ENCODE measurements at places on chromosomes 2 and 18. TPM values are rescaled to one million over a fixed set of nuclear protein-coding genes. Genes with fewer than 3 reads are reported as not detected.

SLC38A11 gene
- 2.8 TPM for total RNA-seq

TRIM43 gene
- total RNA-seq = not detected

DNA sequence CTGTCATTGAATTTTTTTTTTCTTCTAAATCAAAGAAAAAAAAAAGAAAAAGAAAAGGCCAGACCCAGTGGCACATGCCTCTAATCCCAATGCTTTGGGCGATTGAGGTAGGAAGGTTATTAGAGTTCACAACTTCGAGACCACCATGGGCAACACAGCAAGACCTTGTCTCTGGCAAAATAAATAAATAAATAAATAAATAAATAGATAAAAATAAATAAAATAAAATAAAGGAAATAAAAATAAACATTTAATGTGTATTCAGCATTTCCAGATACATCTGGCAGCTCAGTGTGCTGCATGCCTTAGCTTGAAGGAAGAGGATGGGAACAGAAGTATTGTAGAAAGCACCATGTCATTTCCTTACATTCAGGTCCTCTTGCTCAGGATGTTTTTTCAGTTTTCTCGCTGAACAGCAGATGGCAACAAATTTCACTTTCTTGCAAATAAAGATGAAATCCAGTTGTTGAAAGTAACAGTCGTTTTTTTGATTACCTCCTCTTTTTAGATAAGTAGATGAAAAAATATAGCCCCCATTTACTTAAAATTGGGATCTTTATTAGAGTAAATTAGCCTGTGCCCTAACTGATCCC lies 25.7 kb upstream of the FAM178B start:
- H3K27ac ChIP-seq = no peak overlapping the region
- no peaks in the 10 kb centered on the region for H3K4me1 ChIP-seq
- H3K27me3 ChIP-seq = no peaks in the 10 kb centered on the region
- H3K36me3 ChIP-seq = no peaks in the 10 kb centered on the region
- no peak overlapping the region for H3K4me3 ChIP-seq

SLC1A4 gene
- total RNA-seq = 33.2 TPM

GREB1L gene
- total RNA-seq = 21.6 TPM

CCBE1 gene
- 1.8 TPM for total RNA-seq

OR6B2 gene
- total RNA-seq = not detected

- H3K27ac ChIP-seq = no peak overlapping the region
- no peaks in the 10 kb centered on the region for H3K4me1 ChIP-seq
- no peaks in the 10 kb centered on the region for H3K36me3 ChIP-seq
- no peak for DNase-seq
- no peak overlapping the region for H3K4me3 ChIP-seq
- no peaks in the 10 kb centered on the region for H3K27me3 ChIP-seq
Measured at GRCh38 chr2:206031162-206031784, 54.7 kb downstream of the INO80D start.

DNA sequence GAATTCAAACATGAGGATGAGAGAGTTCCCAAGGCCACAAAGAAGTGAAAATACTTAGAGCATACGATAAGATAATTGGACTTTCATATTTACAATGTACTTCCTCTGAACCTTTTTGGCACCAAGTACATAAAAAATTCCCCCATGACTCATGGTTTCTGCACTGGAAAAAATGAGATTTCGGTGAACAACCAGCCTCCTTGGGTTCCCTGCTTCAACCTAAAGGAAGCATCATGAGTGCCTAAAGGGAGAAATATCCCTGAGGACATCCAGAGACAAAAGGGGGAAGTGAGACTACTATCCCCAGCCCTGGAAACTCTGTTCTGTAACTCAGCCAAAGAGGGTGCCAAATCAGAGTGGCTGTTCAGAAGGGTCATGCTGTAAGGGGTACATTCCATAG lies 562.7 kb upstream of the SLC39A10 start:
- H3K27me3 ChIP-seq = no peaks in the 10 kb centered on the region
- no peak overlapping the region for H3K4me3 ChIP-seq
- DNase-seq = no peak
- no peaks in the 10 kb centered on the region for H3K36me3 ChIP-seq

GRCh38 chr2:54143780-54144179 lies 28.4 kb downstream of the ACYP2 start:
- no peaks in the 10 kb centered on the region for H3K27me3 ChIP-seq
- H3K36me3 ChIP-seq = no peaks in the 10 kb centered on the region
- H3K4me3 ChIP-seq = no peak overlapping the region

- H3K4me1 ChIP-seq = no peaks in the 10 kb centered on the region
- no peaks in the 10 kb centered on the region for H3K36me3 ChIP-seq
- no peak overlapping the region for H3K27ac ChIP-seq
- no peak overlapping the region for H3K4me3 ChIP-seq
Measured at GRCh38 chr18:55695091-55695490, 107.1 kb upstream of the TCF4 start.

DNA sequence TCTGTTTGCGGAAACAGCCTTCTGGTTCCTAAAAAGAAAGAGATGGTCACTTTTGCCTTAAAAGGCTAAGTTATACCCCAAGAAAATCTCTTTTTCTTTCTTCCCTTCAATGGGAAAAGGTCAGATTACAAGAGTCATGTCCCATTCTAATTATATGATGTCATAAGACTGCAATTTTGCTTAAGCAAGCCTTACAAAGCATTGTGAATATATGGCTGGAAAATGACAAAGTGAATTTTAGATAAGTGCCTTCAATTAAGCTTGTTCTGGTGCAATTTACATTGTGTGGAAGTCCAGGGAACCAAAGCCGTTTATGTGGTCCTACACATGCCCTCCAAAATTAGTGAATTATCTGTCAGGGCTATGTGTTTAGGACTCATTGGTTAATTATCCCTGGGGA lies 7.6 kb upstream of the BMP10 start:
- H3K4me1 ChIP-seq = no peaks in the 10 kb centered on the region
- DNase-seq = no peak
- no peak overlapping the region for H3K4me3 ChIP-seq

MRPL33 gene
- total RNA-seq = 140 TPM

MPHOSPH10 gene
- 20.2 TPM for total RNA-seq

DNA sequence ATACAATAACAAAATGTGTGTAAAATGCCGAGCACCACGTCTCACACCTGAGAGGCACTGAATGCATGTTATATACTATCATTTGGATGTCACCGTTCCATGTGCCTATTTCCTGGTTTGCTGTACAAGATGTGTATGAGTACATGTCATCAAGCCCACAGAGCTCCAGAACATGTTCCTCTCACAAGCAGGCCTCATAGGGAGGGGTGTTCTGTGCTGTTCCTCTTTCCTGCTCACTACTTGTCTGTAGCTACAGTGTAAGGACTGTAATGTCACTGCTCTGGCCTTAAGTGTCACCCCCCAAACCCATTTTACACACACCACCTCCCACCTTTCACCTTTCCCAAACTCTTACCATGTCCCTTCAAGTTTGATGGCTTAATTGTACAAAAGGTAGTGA lies 1.8 kb downstream of the AFF3 start:
- no peak overlapping the region for H3K27ac ChIP-seq
- no peak overlapping the region for H3K4me3 ChIP-seq
- DNase-seq = no peak
- no peaks in the 10 kb centered on the region for H3K36me3 ChIP-seq
- H3K27me3 ChIP-seq = no peaks in the 10 kb centered on the region

GRCh38 chr2:141703501-141703900 lies 427.3 kb downstream of the LRP1B start:
- H3K4me1 ChIP-seq = no peaks in the 10 kb centered on the region
- no peak overlapping the region for H3K4me3 ChIP-seq
- no peaks in the 10 kb centered on the region for H3K27me3 ChIP-seq
- no peaks in the 10 kb centered on the region for H3K36me3 ChIP-seq
- H3K27ac ChIP-seq = no peak overlapping the region
- no peak for DNase-seq

All from prostate gland (tissue), 2 donors.